ENCODE measurements at places on chromosomes 12 and 14.

GRCh38 chr12:25811656-25812126 is 146.8 kb upstream of the RASSF8 start:
- DNase-seq: no peak

- DNase-seq: no peak
These were observed 1162.4 kb downstream of the SLC16A7 start for GRCh38 chr12:60758224-60758623.

- no peak for DNase-seq
These were observed 38.4 kb downstream of the FRS2 start for GRCh38 chr12:69508621-69509020.

GRCh38 chr12:20829919-20830318 is 19.4 kb downstream of the SLCO1B3 start:
- no peak for DNase-seq

DNA sequence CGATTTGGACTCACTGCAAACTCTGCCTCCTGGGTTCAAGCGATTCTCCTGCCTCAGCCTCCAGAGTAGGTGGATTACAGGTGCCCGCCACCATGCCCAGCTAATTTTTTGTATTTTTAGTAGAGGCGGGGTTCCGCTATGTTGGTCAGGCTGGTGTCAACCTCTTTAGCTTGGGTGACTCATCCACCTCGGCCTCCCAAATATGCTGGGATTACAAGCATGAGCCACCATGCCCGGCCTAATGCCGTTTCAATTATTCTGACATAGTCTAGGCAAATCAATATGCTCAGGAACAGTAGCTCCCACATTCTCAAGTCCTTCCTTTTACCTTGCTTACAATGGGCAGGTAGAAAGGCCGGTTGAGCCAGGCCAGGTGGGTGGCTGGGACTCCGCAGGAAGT is 82.0 kb upstream of the EEA1 start:
- DNase-seq: no peak

- no peak for DNase-seq
These were observed 203.4 kb downstream of the KIF26A start for GRCh38 chr14:104341532-104342434.

Measured in stimulated activated CD8-positive, alpha-beta memory T cell treated with anti-CD3 and anti-CD28 coated beads, Interleukin-2, amount 100 ng/mL, for 1 hour (primary cell).